Suppressor macrophage (primary cell): ENCODE measurements at places on chromosomes 6 and 20.

GRCh38 chr20:13119583-13119982 lies 101.5 kb upstream of the ISM1 start:
- peak; percentile 60 for DNase-seq

DNA sequence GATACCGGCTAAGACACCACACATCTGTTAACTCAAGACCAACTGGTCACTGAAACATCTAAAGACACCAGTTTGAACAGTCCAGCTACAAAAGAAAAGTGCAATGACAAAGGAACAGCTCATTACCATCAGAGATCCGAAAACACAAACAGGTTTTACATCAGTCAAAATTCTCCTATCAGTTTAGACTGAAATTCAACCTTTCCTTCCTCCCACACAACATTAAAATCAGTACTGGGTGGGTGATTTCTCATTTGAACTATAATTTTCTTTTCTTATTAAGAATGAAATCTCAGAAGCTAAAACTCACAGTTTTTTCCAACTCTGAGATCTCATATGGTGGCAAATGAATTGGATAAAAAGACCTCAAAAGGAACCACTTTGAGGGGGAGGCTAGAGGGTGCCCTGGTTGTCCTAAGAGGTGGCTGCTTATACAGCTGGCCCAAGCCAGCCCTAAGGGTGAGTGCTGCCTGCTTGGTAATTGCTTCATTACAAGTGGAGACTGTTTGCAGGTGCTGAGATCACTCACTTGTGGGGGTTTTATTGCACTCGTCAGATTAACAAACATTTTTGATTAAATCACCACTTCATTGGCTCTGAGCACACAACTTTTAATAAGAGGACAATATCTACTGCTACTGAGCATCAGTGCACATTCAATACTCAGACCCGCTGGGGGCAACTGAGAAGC lies 4.3 kb downstream of the CCDC167 start:
- no peak for DNase-seq

DNA sequence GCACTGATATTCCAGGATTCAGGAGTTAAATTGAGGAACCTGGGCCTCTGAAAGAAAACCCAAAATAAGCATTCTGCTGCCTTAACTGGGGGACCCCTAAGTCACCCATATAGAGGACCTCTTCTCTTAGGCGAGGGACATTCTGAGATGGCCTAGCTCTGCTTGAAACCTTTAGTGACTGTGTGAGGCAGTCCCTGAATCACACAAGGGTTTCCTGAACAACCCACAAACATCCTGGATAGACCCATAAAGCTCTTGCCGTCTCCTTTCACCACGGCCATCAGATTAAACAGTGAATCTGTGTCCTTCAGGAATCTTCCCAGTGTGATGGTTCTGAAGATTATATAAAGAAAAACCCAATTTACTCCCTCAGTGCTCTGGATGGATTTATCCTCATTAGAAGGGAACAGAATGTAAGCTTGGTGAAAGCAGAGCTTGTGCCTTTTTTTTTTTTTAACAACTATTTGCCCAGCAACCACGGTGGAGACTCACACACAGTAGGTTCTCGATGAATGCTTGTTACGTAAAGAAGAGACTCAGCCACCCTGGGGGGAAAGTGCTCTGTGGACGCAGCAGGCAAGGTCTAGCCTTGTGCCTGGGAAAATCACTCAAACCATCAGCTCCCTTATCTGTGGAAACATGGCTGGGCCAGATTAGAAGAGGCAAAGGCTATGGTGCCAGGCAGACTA lies 39.1 kb upstream of the SIRPG start:
- no peak for DNase-seq

DNA sequence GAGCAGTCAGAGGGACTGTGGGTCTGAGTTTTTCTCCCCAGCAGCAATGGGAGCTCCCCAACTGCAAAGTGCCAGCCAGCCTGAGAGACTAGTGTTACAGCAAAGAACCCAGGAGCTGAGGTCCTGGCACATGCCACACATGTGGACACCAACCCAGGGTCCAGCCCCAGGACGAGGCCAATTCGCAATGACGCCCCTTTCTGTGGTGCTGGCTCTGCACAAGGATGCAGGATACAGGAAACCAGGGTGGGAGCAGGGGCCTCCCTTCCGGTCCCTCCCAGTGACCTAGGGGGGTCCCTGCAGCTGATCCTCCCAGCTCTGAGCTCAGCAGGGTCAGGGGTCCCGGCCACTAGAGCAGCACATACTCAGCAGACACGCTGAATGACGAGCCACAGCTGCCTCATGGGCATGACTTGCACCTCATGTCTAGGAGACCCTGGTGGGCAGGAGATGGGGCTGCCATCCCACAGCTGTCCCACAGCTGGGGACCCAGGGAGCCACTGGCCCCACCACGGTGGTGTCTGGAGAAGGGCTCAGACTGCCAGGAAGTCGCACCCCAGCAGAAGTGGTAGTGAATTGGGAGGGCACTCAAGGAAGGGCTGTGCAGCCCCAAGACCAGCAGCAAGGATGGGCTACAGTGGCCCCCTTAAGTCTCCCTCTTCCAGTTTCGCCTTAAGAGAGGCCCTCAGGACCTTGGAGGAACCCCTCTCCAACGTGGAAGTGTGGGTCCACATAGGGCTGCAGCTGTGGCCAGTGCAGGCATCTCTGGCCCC lies 3.6 kb downstream of the ARFRP1 start:
- DNase-seq, result no peak
